ENCODE measurements at places on chromosomes 11 and 22.

DNA sequence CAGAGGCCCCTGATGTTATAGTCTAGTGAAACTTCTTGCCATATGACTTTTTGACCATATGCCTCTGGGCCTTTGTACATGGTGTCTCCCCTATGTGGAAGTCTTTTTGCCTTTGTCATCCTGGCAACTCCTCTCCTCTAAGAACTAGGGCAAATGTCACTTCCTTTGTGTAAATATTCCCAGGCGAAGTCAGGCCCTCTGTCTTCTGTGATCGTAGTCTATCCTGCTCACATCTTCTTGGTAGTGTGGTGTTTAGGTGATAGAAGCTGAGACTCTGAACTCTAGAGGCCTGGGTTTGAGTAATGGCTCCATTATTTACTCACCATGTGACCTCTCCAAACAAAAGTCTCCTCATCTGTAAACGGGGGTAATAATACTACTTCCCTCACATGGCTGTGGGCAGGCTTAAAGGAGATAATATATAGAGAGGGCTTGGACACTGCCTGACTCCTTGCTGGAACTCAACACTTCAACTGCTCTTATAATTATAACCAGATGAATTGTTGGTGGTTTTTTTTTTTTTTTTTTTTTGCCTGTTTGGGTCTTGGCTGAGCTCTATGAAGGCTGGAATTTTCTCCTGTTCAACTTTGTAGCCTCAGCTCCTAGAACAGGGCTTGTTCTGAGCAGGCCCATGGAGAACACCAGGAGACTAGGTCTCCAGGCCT, 43.8 kb downstream of the INSC start:
- H3K27ac ChIP-seq: no peak overlapping the region
- no peaks in the 10 kb centered on the region for H3K27me3 ChIP-seq
- H3K4me3 ChIP-seq: no peak overlapping the region
- H3K36me3 ChIP-seq: no peaks in the 10 kb centered on the region
- DNase-seq: no peak

- no peak overlapping the region for H3K4me3 ChIP-seq
- H3K27ac ChIP-seq: no peak overlapping the region
- H3K36me3 ChIP-seq: no peaks in the 10 kb centered on the region
- no peaks in the 10 kb centered on the region for H3K4me1 ChIP-seq
- H3K27me3 ChIP-seq: no peaks in the 10 kb centered on the region
Observed at GRCh38 chr22:22743128-22743760, 98.8 kb downstream of the GGTLC2 start.

- H3K4me1 ChIP-seq: no peaks in the 10 kb centered on the region
- no peaks in the 10 kb centered on the region for H3K27me3 ChIP-seq
- no peak overlapping the region for H3K4me3 ChIP-seq
- DNase-seq: no peak
- no peaks in the 10 kb centered on the region for H3K36me3 ChIP-seq
Observed at GRCh38 chr11:99708928-99709672, 688.4 kb downstream of the CNTN5 start.

- no peak overlapping the region for H3K4me3 ChIP-seq
- H3K27me3 ChIP-seq: no peaks in the 10 kb centered on the region
- H3K4me1 ChIP-seq: no peaks in the 10 kb centered on the region
- H3K27ac ChIP-seq: no peak overlapping the region
- DNase-seq: no peak
Observed at GRCh38 chr11:119691020-119691666, 37.9 kb downstream of the NECTIN1 start.

DNA sequence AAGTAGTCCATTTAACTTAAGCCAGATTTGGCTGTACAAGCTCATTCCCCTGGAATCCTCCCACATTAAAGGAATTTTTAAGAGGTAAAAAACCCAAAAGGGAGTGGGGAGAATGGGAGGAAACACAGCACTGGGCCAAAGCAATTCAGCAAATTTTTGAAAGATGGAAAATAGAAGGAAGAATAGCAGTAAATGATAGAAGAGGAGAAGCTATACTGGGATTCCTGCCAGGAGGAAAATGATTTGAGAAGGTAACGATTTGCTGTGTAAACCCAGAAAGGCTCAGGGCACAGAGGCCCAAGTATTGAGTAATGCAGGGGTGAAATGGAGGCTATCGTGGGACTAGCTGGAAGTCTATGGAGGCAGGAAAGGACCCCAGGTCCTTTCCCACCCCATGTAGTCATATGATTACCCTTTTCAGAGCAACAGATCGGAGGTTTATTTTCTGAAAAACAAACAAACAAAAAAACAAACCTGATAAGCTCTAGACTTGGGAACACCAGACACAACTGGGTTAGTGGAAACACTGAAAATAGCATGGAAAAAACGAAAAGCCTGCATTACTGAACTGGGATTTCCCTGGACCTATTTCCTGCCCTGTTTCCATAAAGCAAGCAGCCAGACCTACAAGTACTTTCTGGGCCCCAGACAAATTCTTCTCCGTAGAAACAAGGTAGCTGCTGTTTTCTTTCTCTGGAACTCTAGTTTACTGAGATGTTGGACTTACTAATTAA, 140.0 kb downstream of the SWAP70 start:
- H3K27ac ChIP-seq: peak overlapping the region; percentile 82
- H3K4me3 ChIP-seq: no peak overlapping the region
- no peak for DNase-seq
- peaks cover 12% of the 10 kb centered on the region for H3K4me1 ChIP-seq
- H3K27me3 ChIP-seq: no peaks in the 10 kb centered on the region

DNA sequence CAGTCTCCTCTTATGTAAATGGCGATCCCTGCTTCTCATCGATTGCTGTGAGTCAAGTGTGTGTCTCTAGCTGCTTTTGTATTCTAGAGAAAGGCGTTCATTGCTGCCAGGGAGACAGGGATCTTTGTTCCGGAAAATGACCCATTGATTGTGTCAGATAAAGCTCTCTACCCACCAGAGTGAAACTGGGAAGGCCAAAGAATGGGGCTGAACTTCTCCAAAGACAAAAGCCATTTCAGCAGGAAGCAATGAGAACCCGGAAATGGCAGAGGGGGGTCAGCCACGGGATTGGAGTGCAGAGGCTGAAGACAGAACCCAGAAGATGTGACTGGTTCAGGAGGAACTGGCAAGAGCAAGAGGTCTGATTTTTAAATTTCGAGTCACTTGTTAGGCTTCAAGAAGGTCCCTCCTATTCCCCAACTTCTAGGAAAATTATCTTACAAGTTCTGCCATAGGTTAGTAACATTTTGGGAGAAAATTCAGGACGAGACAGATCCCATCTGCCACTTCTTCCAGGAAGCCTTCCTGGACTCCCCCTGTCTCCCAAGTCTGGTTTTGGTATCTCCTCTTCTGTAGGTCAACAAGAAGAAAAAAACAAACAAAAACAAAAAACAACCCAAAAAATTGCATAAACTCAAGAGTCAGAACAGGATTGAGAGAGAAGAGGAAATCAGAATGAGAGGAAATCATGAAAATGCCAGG, 110.6 kb downstream of the NECTIN1 start:
- no peaks in the 10 kb centered on the region for H3K27me3 ChIP-seq
- H3K27ac ChIP-seq: no peak overlapping the region
- DNase-seq: peak; percentile 81
- no peaks in the 10 kb centered on the region for H3K4me1 ChIP-seq
- H3K4me3 ChIP-seq: no peak overlapping the region

DNA sequence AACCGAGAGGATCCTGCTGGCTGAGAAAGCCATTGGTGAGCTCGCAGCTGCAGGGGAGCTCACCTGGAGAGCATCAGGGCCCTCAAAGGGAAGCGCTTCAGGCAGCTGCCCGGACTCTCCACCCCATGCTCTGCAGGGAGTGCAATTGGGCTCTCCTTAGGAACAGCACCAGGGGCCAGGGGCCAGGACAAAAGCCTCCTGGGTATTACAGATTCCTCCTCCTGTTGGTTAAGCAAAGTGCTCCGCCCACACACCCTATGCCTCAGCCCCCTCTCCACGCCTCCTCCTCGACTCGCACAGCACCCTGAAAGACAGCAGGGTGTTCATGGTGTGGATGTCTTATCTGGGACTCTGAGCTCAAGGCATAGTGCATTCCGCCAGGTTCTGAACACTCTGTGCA, 139.9 kb downstream of the SHANK2 start:
- H3K27me3 ChIP-seq: no peaks in the 10 kb centered on the region
- H3K4me3 ChIP-seq: no peak overlapping the region
- no peak overlapping the region for H3K27ac ChIP-seq
- DNase-seq: no peak
- H3K4me1 ChIP-seq: no peaks in the 10 kb centered on the region

- H3K27ac ChIP-seq: no peak overlapping the region
- DNase-seq: no peak
- no peaks in the 10 kb centered on the region for H3K27me3 ChIP-seq
- no peaks in the 10 kb centered on the region for H3K36me3 ChIP-seq
Observed at GRCh38 chr22:43500792-43501785, 89.3 kb downstream of the MPPED1 start.

GRCh38 chr11:905952-906351, 4.7 kb downstream of the CHID1 start:
- no peak overlapping the region for H3K4me3 ChIP-seq
- no peak overlapping the region for H3K27ac ChIP-seq
- H3K36me3 ChIP-seq: peaks cover 3% of the 10 kb centered on the region
- no peaks in the 10 kb centered on the region for H3K27me3 ChIP-seq

- no peaks in the 10 kb centered on the region for H3K36me3 ChIP-seq
- H3K27me3 ChIP-seq: no peaks in the 10 kb centered on the region
- peak within 1 kb of the TSS; percentile 77 for H3K4me3 ChIP-seq
- DNase-seq: no peak
Observed at GRCh38 chr11:8080674-8081590, at the start of gene TUB. Gene TUB, plus strand, starts transcription at chr11:8081211. Its CDS starts 300 bp downstream, at chr11:8081511.

DNA sequence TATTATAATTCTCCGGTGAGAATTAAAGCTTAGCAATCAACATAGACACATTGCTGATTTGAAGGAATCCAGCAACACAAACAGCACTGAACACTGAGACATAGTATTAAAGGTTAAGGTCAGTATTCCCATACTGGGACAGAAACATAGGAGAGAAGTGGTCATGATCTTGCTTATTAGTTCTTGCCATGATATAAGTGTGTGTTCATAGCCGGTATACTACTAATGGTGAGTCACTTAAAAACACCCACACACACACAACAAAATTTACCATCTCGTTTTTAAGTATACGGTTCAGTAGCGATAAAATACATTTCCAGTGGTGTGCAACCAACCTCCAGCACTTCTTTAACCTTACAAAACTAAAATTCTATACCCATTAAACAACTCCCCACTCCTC, 96.3 kb downstream of the C11orf65 start:
- H3K27ac ChIP-seq: no peak overlapping the region
- no peaks in the 10 kb centered on the region for H3K27me3 ChIP-seq
- no peak for DNase-seq
- H3K4me1 ChIP-seq: no peaks in the 10 kb centered on the region
- no peaks in the 10 kb centered on the region for H3K36me3 ChIP-seq
- no peak overlapping the region for H3K4me3 ChIP-seq

GRCh38 chr11:68199295-68199987, 13.7 kb downstream of the KMT5B start:
- no peak overlapping the region for H3K27ac ChIP-seq
- H3K36me3 ChIP-seq: no peaks in the 10 kb centered on the region
- no peak for DNase-seq
- H3K4me1 ChIP-seq: peaks cover 5% of the 10 kb centered on the region
- no peaks in the 10 kb centered on the region for H3K27me3 ChIP-seq

DNA sequence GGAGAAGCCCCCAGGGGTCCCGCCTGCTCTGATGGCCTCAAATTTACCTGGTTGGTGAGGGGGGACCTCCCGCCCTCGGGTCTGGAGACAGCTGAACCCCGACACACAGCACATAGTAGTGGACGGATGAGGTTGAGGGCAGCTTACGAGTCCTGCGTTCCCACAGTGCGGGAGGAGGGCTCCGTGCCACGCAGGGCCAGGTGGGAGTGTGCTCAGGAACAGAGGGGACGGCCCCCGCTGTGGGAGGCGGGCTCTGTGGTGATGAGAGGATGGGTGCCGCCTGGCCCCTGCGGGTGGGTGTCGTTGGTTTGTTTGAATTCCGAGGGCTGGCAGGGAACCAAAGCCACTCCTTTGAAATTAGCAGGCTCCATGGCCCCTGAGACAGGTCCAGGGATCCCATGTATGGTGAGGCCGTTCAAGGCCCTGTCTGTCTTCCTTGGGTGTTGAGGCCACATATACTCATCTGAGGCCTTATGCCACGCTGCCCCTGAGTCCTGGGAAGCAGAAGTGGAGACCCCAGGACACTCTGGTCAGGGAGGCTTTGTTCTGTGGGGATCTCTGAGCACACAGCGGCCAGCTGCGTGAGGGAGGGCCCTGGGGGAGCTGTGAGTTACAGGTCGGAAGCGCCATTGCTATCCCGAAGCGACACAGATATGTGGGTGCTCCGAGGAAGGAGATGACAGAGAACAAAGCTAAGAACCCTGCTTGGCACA, 21.9 kb downstream of the NADSYN1 start:
- no peaks in the 10 kb centered on the region for H3K4me1 ChIP-seq
- no peak overlapping the region for H3K4me3 ChIP-seq
- H3K36me3 ChIP-seq: no peaks in the 10 kb centered on the region
- DNase-seq: peak; percentile 30
- H3K27ac ChIP-seq: no peak overlapping the region
- no peaks in the 10 kb centered on the region for H3K27me3 ChIP-seq

DNA sequence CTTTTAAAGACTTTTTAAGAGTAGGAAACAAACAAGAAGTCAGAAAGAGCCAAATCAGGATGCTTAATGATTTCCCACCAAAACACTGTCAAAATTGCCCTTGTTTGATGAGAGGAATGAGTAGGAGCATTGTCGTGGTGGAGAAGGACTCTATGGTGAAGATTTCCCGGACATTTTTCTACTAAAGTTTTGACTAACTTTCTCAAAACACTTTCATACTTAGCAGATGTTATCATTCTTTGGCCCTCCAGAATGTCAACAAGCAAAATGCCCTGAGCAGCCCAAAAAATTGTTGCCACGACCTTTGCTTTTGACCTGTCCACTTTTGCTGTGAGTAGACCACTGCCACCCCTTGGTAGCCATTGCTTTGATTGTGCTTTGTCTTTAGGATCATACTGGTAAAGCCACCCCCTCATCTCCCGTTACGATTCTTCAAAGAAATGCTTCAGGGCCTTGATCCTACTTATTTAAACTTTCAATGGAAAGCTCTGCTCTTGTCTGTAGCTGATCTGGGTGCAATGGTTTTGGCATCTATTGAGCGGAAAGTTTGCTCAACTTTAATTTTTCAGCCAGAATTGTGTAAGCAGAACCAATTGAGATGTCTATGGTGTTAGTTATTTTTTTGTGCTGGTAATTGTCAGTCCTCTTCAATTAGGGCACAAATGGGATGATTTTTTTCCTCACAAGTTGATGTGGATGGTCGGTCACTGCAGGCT, 67.2 kb downstream of the ADM start:
- no peaks in the 10 kb centered on the region for H3K36me3 ChIP-seq
- no peaks in the 10 kb centered on the region for H3K4me1 ChIP-seq
- H3K27me3 ChIP-seq: no peaks in the 10 kb centered on the region
- H3K27ac ChIP-seq: no peak overlapping the region
- no peak for DNase-seq

- no peaks in the 10 kb centered on the region for H3K36me3 ChIP-seq
- H3K4me1 ChIP-seq: no peaks in the 10 kb centered on the region
- DNase-seq: no peak
- no peak overlapping the region for H3K27ac ChIP-seq
- peak overlapping the region; percentile 59 for H3K4me3 ChIP-seq
Observed at GRCh38 chr22:45007391-45008185, 2.2 kb downstream of the PHF21B start.

- no peak for DNase-seq
- H3K27ac ChIP-seq: no peak overlapping the region
- H3K27me3 ChIP-seq: no peaks in the 10 kb centered on the region
- no peaks in the 10 kb centered on the region for H3K36me3 ChIP-seq
- no peak overlapping the region for H3K4me3 ChIP-seq
- no peaks in the 10 kb centered on the region for H3K4me1 ChIP-seq
Observed at GRCh38 chr11:124928942-124929665, 6.7 kb downstream of the HEPACAM start.

All from aorta (tissue), 5 donors.